ENCODE measurements at places on chromosomes 16 and 17. TPM values are rescaled to one million over a fixed set of nuclear protein-coding genes. Genes with fewer than 3 reads are reported as not detected.

The OR3A2 gene
- total RNA-seq: not detected

The GCGR gene
- total RNA-seq: not detected

The SPIRE2 gene
- 19.3 TPM for total RNA-seq

The CCL3 gene
- not detected for total RNA-seq

GRCh38 chr16:66810391-66810790 is 9.0 kb upstream of the TERB1 start:
- no peak for DNase-seq

The SLC6A2 gene
- not detected for total RNA-seq

DNA sequence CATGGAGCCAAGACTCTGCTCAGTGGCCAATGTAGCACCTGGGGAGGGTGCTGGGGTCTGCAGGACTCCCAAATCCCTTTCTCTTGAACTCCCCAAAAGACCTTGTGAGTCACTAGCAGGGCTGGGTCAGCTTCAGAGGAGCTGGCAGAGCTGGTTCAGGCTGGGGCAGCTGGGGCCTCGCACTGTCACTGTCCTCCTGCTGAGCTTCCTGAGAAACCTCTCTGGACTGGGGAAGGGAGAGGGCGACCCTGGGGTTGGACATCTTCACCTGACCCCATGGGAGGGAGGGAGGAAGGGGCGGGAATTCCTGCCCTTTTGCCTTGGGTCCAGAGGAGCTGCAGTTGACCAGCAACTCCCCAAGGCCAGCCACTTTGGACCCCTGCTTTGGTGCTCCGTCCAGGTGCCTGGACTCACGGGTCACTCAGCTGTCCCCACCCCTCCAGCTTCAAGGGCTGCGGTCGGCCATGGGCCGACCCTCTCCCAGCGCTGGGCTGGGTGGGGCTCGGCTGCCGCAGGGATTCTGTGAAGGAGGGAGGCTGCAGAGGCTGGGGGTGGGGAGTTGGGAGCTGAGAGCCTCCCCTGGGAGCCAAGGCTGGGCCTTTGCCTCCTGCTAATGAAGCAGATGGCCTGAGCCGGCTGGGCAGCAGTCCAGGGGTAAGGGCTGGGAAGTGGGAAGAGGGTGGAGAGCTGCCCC is 9.2 kb downstream of the FMNL1 start:
- no peak for DNase-seq

DNA sequence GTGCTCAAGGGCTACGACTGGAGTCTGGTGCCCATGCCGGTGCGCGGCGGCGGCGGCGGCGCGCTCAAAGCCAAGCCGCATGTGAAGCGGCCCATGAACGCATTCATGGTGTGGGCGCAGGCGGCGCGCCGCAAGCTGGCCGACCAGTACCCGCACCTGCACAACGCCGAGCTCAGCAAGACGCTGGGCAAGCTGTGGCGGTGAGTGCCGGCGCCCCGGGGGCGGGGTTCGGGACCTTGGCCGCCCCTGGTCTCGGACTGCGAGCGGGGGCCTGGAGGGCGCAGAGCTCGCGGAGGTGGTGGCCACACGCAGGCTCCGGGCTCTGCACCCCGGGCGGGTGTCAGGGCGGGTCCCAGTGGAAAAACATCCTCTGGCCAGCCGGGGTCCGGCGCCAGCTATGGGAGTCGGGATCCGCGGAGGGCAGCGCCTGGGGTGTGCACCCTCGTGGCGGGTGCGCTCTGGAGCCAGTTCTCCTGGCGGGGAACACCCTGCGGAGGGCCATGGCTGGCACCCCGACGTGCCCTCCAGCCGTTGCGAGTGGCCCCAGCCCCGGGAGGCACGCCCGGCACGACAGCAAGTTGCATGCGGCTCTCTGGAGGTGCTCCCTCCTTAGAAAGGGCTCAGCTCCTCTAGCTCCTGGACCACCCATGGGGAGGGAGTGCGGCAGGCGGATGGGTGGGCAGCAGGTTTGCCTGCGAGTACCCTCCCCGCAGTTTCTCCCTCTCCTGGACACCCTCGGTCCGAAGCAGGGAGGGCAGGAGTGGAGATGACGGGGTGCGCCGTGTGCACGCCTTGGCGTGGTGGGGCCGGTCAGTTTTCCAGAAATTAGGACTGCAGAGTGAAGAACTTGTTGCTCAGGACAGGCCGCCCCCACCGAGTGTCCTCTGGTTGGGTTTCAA is 824 bp downstream of the SOX8 start:
- DNase-seq: no peak

The TIGD7 gene
- 5.2 TPM for total RNA-seq

The CNGB1 gene
- total RNA-seq: 0.21 TPM

The GDPD3 gene
- 6.7 TPM for total RNA-seq

GRCh38 chr16:69917311-69917710 is 33.8 kb upstream of the CLEC18A start:
- no peak for DNase-seq

DNA sequence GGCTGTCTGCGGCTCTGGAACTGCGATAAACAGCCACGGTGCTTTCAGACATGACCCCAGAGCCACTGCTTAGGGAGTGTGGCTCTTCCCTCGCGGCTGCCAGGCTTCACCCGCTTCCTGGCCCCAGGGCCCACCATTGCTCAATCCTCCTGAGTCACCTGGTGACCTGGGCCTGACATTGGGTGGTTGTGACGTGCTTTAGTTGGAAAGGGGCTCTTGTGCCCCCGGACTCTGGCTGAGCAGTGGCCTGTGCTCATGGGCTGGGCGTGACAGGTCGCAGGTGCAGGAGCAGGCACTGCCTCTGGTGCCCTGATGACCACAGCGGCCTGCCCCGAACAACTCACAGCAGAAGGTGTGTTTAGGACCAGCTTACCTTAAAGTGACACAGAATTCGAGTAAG is 8.6 kb upstream of the NUDT16L1 start:
- no peak for DNase-seq

GRCh38 chr17:82333279-82334171 is at the start of gene SECTM1:
Gene SECTM1, minus strand, starts transcription at chr17:82333766. Its CDS starts 6,526 bp downstream, at chr17:82327240.
- DNase-seq: no peak

The NLRC5 gene
- total RNA-seq: not detected

GRCh38 chr16:1691956-1692355 is 13.9 kb downstream of the JPT2 start:
- DNase-seq: no peak

The KRT27 gene
- total RNA-seq: not detected

The NOB1 gene
- total RNA-seq: 62.3 TPM

- DNase-seq: no peak
Measured at GRCh38 chr17:42697108-42697811, 14.9 kb downstream of the CNTNAP1 start.

DNA sequence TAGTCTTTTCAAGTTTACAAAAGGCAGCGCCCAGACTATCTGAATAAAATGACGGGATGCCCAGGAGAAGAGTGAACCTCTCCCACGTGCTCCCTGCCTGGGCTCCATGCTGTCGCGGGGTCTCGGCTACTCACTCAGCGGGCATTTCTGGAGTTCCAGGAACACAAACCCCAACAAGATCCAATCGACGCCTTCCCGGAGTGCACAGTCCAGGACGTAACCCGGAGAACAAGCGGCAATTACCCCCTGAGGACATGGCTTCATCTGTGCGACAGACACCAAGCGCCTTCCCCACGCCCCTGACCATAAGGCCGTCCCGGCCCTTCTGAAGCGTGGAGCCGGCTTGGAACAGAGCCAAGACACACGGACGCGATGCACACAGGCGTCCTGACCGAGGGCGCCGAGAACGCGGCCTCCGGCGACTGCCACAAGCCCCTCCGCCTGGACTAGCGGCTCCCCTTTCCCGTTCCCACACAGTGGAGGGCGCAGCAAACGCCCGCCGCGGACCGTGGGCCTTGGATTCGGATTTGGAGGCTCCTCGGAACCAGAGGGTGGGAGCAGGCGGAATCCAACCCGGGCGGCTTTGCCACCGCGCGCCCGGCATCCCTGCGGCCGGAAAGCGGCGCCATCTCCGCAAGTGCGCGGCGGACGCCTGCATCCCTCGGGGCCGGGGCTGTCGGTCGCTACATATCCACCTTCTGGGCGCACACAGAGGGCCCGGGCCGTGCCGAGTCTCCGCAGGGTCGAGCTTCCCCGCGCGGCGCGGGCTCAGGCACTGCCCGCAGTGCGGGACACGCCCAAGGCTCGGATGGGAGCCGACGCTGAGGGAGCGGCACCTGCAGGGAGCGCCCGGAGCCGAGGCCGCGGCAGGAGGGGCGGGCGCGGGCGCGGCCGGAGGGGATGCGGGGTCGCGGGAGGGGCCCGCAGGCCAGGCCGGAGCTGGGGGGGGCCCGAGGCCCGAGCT is 725 bp downstream of the ABCA3 start:
- peak; percentile 50 for DNase-seq

The SLFN11 gene
- total RNA-seq: 17.6 TPM

DNA sequence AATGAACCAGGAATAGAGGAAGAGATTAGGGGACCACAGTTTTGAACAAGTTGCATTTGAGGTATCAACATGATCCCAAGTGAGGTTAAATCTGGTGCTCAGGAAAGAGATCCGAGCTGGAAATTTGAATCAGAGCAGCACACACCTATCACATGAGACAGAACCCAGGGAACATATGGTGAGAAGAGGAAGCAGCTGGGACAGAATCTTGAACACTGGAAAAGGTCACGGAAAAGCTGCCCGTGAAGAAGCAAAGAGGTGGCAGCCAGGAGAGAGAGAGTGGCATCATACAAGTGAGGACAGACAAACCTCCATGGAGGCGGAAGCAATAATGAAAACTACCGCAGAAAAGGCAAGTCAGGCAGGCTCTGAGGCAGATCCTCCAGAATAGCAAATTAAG is 36.1 kb downstream of the USP31 start:
- DNase-seq: no peak

- DNase-seq: no peak
Measured at GRCh38 chr16:7602291-7602950, 269.8 kb downstream of the RBFOX1 start.

The C16orf96 gene
- total RNA-seq: 0.30 TPM

DNA sequence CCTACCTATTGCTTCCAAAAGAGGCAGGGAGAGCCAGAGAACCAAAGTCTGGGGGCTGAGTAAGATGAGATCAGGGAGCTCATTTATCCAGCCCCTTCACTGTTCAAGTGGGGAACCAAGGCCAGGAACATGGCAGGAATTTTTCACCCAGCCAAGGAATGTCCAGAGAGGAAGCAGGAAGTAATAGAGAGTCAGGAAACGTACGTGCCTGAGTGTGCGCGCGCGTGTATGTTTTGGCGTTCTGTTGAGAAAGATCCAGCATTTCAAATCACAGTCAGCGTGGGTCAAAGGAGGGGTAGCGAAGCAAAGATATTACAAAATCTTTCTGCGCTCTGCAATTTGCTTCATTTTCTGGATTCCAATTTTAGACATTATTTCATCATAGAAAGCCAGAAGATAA is 41.9 kb upstream of the WSCD1 start:
- DNase-seq: no peak

DNA sequence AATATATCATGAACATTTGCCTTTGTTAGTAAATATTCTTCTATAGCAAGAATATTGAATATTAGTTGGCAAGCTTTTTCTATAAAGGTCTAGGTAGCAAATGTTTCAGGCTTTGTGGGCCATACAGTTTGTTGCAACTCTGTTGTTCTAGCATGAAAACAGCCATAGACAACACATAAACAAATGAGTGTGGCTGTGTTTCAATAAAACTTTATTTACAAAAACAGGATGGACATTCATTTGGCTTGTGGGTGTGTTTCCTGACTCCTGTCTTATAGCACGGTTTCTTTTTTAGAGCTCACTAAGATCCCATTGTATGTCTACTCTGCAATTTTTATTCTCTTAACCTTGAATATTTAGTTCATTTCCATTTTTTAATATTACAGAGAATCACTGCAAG is 39.0 kb downstream of the ARL4D start:
- no peak for DNase-seq

DNA sequence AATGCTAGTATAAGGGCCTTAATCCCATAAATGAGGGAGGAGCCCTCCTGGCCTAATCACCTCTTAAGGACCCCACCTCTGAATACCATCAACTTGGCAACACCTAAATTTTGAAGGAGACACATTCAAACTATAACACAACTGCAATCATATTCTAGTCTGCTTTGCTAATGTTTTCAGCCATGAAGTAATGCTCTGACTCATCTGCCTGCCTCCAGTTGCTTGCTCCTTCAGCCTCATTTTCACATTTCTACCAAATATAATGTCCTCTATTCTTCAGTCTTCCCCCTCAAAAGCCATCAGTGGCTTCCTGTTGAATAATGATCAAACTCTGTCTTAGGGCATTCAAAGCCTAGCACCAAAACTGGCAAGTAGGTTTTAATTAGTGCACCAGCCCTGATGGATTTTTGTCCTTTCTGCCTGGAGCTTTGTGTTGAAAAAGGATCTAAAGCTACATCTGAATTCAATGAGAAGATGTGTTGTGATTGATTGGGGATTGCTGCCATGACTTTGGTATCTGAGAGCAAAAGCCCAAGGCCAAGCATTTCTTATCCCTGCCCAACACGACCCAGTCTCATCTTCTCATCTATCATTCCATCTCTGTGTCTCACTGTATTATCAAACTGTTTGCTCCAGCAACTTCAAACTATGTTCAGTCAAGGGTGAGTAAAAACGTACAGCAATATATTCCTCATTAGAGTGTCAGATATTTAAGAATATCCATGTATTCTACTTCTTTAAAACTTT is 140.8 kb upstream of the ELAC2 start:
- no peak for DNase-seq

- peak; percentile 11 for DNase-seq
Measured at GRCh38 chr16:23679274-23679985, 741 bp downstream of the PLK1 start.

DNA sequence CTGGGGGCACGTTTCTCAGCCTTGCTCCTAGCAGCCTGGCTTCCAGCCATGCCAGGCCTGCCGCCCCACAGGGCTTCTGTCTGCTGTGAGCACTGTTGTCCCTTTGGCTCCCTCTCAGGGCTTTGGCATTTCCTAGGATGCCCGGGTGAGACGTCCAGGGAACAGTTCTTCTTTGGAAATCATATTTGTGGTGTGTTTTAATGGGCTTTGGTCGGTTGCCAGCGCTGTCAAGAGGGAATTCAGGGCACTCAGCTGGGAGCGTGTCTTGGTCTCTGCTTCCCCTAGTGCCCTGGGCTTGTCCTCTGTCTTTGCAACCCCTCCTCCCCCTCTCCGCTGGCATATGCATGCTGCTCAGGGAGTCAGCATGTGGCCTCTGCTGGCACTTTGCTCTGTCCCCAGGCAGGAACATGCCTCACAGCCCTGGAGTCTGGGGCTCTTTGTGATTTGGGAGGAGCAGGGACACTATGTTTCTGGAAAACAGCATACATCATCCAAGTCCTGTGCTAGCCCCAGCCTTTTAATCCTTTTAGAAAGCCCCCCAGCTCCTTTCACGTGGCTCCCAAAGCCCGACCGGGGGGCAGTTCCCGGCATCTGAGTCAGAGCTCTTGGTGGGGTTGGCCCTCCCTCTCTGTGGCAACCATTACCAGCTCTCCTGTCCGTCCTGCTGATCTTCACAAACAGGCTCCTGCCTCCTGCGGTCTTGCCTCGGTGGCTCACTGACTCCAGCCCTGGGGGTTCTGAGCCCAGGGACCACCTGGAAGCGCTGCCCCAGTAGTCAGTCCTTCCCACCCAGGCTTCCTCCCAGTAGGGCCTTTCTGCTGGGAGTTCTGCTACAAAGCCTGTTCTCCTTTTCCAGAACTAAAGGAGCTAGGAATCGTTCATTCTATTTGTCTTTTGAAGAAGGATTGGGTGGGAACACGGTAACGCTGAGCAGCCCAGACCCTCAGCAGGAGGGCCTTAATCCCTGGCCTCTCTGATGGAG is 26.7 kb downstream of the SAP30BP start:
- no peak for DNase-seq

The CDH5 gene
- 0.45 TPM for total RNA-seq
